ENCODE measurements at places on chromosomes 2 and 18.

DNA sequence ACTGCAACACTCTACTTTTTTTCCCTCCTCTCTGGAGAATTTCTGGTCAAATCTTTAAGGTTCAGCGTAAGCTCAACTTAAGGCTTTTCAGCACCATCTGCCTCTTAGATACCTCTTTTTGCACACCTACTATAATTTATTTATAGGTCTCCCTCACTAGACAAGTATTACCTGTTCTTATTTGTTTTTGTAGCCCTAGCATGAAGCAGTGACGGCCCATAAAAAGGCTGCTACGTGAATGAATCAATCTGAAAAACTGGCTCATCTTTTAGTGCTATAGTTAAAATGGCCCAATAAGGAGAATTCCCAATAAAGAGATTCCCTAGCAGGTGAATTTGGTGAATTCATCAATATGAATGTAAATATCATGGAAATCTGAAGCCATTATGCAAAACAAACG lies 6.5 kb downstream of the RNF149 start:
- no peak for DNase-seq

DNA sequence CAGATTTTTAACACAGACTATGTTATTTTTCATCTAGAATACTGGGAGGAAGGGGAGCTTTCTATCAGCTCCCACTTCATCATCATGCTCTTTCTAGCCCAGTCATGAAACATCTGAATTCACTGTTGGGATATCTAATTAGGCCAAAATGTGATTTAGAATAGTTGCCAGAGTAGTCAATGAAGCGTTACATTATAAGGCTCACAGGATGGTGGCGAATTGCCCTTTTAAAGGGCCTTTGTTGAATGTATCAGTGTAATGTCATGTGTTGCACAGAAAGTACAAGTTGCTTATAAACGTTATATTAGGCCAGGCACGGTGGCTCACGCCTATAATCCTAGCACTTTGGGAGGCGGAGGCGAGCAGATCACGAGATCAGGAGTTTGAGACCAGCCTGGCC lies 45.6 kb downstream of the PDE1A start:
- no peak for DNase-seq

GRCh38 chr2:104406261-104406726 lies 447.6 kb upstream of the POU3F3 start:
- no peak for DNase-seq

GRCh38 chr2:203648273-203648672 lies 58.2 kb upstream of the CD28 start:
- no peak for DNase-seq

GRCh38 chr2:156625360-156626170 lies 189.4 kb downstream of the GPD2 start:
- DNase-seq: no peak

DNA sequence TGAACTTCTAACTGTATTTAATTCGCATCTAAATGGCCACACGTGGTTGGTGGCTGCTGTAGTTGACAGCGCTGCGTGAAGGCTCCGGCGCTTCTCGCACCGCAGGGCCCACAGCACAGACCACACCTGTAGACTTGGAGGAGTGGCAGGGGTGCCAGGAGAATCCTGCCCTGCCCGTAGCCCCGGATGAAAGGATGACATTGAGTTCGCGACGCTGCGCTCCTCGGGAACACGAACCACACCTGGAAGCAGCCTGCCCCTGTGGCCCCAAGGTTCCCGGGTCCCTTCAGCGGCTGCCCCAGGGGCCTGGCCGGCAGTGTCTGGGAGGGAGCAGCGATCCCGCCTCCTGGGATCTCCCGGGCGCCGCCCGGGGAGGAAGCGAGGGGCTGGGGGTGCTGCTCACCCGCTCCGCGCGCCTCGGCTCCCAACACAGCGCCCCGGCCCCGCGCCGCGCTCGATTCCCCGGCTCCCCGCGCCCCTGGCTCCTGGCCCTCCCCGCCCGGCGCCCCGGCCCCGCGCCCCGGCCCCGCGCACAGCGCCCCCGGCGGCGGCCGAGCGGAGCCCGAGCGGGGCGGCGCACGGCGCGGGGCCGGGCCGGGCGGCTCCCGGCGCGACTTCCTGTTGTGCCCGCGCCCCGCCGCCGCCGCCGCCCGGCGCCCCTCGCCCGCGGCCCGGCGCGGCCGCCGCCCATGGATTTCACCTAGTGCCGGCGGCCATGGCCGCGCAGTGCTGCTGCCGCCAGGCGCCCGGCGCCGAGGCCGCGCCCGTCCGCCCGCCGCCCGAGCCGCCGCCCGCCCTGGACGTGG lies at the start of gene RNPEPL1:
Gene RNPEPL1 (plus strand): TSS at position 613 of the 806 bp plus-strand sequence. CDS start 103 bp downstream, at position 716.
- DNase-seq: no peak

DNA sequence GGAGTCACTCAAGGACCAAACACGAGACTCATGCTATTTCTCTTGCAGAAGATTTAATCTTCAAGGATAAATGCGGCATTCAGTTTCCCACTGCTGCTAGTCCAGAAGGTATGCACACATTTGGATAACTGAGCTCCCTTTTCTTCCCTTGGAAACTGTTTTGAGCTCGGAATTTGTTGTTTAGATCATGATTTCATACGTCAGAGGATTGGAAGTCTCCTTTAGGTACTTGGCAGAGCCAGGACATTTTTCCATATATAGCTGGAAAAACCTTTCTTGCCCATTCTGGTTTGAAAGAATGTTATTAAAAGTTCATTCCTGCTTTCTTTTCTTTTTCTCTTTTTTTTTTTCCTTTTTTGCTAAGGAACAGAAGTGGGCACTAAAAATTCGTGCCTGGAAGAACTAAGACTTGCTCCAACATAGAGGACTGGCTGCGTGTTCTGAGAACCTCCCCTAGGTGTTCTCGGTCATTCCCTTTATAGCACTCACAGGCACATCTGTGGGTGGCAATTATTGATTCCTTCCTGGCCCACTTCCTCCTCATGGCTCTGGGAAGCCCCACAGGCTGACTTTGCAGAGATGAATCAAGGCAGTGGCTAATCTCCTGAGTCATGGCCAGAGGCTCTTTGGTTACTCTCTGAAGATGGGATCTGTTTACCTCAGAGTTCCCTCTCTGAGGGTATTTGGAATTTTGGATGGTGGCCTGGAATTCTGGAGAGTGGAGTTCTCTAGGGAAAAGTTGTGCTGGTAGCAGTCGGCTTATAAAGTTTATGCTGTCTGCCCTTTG lies 104.8 kb downstream of the PLCL1 start:
- DNase-seq: no peak

- no peak for DNase-seq
Measured at GRCh38 chr2:98473995-98474780, 29.5 kb downstream of the INPP4A start.

- no peak for DNase-seq
Measured at GRCh38 chr2:69985216-69985615, 23.8 kb upstream of the ASPRV1 start.

GRCh38 chr2:151967829-151968722 lies 130.8 kb downstream of the CACNB4 start:
- DNase-seq: no peak

All from cortex of kidney (tissue), 1 donor.